Activated T-cell treated with anti-CD3 and anti-CD28 coated beads for 48 hours (primary cell): ENCODE measurements at places on chromosomes 2 and 18.

DNA sequence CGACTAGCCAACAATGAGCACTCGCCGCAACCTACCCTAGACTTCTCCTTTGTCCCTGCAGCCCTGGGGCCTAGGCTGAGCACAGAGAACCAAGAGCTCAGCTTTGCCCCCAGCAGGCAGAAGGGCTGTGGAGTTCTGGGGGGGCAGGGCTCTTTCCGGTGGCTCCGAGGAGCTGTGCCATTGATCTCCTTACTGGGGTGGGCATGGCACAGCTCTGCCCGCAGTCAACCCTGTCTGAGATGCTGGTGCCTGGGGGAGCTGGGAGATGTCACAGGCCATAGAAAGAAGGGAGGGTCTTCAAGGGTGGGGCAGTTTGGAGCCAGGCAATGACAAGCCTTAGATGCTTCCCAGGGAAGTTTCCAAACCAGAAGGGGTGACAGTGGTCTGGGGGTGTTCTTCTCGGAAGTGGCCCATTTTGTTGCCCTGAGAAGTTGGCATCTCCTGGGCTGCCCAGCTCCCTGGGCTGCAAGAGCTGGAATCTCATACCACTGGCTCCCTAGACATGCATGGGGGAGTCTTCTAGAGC, 14.1 kb upstream of the GPR55 start:
- no peak for DNase-seq

- no peak for DNase-seq
Measured at GRCh38 chr2:127508631-127509034, 17.7 kb downstream of the IWS1 start.

DNA sequence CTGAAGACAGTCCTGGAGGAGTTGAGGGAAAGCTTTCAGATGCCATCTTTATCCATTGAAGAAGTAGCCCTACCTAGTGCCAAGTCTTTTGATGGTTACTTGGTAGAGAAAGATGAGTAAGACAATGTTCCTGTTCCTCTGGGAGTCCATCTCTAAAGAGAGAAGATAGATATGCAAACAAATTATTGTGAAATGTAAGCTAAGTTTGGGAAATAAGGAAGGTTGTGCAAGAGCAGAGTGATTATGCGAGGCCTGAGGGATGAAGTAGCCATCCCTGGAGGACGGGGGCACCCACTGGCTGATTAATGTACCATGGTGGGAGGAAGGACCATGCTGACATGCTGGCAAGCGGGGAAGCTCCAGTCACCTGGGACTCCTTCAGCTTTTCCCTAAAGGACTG, 994 bp upstream of the DTNA start:
- no peak for DNase-seq

DNA sequence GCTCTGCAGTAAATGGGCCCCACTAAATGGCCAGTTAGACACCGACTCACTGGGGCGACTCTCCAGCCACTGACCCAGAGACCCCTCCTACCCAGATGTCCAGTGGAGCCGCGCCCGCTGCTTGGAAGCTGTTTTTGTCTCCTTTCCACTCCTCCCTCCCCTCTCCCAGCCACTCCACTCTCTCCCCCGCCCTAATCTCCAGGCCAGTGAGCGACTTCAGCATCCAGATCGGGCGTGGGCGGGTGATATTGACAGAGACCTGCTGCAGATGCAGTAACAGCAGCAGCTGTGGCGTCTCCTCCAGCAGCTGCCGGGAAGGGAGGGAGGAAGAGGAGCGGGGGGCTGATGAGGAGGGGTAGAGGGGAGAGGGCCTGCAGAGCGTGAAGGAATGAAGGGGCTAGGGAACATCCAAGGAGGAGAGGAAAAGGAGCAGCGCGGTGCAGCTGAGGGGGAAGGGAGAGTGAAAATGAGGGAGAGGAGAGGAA, at the start of gene SCN7A:
Gene SCN7A, minus strand, starts transcription at position 110 of the 485 bp plus-strand sequence. CDS start 16,553 bp downstream, outside the sequence.
- DNase-seq: no peak

GRCh38 chr18:28175930-28176697, 816 bp downstream of the CDH2 start:
- DNase-seq: no peak

DNA sequence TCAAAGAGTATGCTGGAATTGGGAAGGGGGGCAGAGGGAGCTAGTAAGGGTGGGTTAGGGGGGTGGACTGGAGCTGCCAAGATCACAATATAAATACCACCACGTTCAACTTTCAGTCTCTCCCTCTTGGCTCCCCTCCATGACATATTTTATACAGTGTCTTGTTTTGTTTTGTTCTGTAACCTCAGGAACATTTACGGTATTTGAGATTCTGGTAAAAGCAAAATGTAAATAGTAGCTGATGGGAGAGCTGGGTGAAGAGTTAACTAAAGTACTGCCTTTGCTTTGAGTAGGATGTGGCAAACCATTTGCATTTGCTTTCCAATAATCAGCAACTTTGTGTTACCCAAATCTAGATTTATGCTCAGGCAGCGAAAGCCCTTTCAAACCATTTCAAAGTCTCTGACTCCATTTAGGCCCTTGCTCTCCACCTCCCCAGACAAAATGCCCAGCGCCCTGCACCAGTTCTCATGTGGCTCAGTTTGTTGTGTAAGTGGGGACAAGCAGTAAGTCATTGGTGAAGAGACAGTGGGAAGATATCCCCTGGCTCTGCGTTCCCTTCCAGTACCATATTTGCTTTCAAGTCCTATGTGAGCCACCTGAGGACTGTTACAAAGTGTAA, 17.4 kb downstream of the IRS1 start:
- DNase-seq: no peak

DNA sequence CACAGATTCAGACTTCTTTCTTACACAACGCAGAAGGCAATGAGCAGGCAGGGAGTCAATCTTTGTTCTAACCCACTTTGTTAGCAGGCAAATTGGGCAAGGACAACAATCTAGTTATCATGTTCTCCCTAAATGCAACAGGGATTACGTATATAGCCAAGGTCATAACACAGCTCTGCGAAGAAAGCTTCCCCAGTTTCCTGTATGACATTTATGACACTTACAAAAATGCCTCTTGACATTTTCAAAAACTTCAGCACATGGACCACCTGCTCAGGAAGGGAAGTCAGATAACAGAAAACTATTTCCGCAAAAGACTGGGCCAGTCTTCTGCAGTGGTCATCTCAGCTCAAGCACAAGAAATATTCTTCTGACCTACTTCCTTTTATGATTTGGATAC, 106.1 kb downstream of the IRS1 start:
- DNase-seq: no peak

DNA sequence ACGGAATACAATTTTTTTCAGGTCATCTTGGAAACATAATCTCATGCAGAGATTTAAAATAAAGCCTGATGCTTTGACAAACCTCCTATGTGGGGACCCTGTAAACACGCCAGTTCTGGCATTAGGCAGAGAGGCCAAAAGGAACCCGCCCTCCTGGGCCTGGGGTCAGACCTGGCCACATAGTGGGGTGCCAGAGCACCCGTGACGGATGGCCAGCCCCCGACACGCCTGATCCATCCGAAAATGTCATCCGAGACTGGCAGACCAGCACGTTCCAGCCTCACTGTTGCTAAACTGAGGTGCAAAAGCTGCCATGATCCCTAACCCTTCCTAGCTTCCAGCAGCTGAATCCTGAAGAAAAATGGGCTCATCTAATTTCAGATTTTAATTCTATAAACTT, 222.6 kb upstream of the SALL3 start:
- DNase-seq: no peak

- DNase-seq: no peak
Measured at GRCh38 chr2:67256892-67257291, 140.2 kb upstream of the ETAA1 start.

DNA sequence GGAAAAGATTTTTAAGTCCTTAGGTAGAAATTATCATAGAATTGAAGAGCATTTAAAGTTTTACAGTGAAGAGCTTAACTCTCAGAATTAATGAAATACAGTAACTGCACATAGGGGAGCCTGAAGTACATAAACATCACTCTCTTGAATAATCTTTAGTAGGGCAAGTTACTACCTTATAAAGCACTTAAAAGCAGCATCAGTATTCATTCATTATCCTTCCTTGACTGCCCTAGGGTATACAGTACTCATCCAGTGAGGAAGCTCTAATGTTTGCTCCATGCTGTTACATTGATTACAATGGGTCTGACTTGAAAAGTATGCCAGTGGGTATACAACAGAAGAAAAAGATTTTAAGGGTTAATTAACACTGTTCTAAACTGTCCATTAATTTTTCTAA, 66.5 kb downstream of the ATF2 start:
- no peak for DNase-seq

GRCh38 chr18:44716697-44717163, 36.0 kb downstream of the SETBP1 start:
- no peak for DNase-seq

GRCh38 chr2:64838817-64839216, 150.4 kb upstream of the SLC1A4 start:
- no peak for DNase-seq

GRCh38 chr18:2656237-2656980, 883 bp downstream of the SMCHD1 start:
- peak; percentile 43 for DNase-seq

- no peak for DNase-seq
Measured at GRCh38 chr2:96949701-96950350, 36.6 kb downstream of the FAM178B start.

- no peak for DNase-seq
Measured at GRCh38 chr2:200665626-200666453, 80.0 kb downstream of the AOX1 start.

DNA sequence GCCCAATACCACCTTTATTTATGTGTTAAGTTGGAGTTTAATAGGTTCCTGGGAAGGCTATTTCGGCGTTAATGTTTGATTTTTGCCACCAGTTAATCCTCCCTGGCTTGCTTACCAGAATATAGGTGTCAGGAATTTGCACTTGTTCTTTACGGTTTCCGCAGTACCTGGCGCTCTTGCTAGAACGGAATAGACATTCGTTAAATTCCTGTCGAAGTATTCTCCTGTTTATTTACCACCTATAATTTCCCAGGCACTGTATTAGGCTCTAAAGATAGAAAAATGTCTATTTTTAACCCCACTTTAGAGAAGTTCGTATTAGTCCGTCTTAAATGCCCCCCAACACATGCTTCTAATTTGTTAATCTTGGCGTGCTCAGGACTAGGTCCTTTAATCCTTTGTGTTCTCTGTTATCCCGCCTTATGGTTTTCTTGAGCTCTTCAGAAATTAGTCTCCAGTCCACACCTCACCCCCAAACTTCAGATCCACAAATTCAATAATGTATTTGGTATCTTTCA, 575 bp downstream of the CCDC150 start:
- no peak for DNase-seq

DNA sequence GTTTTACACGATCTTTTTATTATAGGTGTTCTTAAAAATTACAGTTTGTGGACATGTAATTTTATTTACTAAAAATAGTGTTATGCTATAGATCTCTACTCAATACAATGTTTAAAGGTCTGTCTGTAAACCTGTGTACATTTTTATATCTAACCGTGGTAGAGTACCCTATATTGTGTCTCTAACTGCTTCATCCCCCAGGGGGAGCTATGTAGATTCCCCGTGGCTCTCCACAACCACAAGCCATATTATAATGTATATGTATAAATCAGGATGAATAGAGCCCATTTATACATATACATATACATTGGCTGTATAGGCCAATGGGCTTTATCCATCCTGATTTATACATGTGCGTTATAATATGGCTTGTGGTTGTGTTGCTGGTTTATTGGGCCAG, 59.4 kb downstream of the ADAM23 start:
- DNase-seq: no peak

DNA sequence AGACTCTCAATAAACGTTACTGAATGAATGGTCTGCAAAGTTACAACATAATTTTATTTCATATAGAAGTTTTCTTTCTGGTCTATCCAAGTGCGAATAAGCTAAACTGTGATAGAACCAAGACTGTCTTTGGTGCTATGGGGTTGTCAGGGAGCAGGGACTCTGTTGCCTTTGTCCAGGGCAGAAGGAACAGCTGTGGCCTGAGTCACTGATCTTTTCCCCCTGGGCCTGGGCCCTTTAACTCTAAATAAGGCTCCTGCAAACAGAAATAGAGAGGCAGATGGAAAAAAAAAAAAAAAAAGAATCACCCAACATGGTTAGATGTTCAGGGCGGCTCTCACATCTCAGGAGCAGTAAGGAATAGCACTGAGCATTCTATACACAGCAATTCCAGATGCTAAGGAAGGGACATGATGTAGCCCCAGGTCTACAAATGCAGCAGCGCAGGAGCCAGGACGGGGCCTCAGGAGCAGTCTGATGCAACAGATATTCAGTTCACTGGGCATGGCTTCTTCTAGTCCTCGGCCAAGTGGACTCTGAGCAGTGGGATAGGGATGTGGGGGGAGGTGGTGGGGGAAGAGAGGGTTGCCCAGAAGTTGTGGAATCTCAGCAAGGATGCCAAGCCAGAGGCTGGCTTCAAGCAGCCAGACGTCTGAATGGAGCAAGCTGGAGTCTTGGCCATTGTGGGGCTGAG, 247.1 kb upstream of the SIX2 start:
- DNase-seq: no peak

DNA sequence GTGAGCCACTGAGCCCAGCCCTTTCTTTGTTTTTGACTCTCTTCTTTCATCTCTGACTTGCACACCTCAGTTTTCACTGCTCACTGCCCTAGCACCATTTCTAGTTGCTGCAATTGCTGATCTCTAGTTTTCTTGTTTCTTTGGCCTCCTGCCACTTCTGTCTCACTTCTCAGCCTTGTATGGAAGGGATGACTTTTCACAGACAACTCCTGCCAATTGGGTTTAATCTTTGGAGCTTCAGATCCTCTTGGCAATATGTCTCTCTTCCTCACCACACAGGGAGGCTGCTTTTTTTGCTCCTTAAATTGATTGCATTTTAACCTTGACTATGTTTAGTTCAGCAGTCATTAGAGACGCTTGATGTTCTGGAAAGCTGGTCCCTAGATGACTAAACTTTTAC, 323.1 kb downstream of the CTNNA2 start:
- DNase-seq: no peak

- DNase-seq: peak; percentile 45
Measured at GRCh38 chr2:241842620-241843211, 16.0 kb downstream of the PDCD1 start.

DNA sequence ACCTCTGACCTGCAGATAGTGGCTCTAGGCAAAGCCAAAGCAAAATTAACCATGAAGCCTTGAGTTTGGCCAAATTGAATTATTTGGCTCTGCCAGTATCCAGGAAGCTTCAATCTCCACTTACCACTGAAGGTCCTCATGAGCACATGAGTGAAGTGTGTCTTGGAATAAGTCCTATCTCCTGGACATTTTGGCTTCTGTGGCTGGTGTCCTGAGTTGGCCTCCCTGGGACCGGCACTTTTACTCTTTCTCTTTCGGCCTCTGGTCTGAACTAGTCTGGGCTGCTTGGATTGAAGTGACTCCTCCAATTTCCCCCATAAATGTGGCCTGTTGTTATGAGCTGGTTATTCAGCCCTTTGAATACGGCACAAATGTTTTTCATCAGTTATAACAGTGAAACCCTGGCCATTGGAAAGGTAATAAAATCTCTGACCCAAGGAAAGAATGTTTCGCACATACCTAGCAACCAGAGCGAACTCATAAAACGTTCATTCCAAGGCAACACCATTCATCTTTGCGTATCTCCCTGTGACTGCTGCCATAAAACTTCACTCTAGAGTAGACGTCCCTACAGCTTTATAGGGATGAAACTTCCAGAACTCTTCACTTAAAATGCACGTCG, 216.4 kb downstream of the LPIN1 start:
- no peak for DNase-seq
